ENCODE measurements at places on chromosomes 4 and X. TPM values are rescaled to one million over a fixed set of nuclear protein-coding genes. Genes with fewer than 3 reads are reported as not detected.
A peak's percentile ranks its signal among the peaks of the same experiment; 100 is the strongest.

Gene DMRTC1
- not detected for total RNA-seq

Gene KLHL5
- 11.9 TPM for total RNA-seq

Gene FAM199X
- total RNA-seq = 10.6 TPM

Gene STS
- total RNA-seq = 4.9 TPM

Gene PTTG2
- total RNA-seq = 2.3 TPM

DNA sequence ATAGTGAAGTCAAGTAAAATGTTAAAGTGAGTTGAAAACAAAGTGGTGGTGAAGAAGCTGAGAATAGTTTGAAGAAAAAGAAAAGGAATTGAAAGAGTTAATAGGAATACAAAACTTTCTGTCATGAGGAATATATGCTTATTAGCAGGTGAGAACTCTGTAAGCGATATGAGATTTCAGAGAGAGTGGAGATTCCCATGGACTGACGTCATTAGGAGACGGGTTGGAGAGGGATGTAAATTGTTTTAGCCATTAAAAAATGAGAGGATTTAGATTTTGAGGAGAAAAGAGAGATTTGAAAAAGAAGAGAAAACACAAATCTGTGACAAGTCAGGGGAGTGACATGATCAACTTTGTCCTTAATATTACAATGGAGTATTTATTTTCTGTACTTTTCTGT, 11.7 kb downstream of the NDST4 start:
- H3K4me1 ChIP-seq = no peaks in the 10 kb centered on the region
- no peak overlapping the region for H3K27ac ChIP-seq
- H3K4me3 ChIP-seq = no peak overlapping the region
- H3K36me3 ChIP-seq = no peaks in the 10 kb centered on the region

GRCh38 chrX:137353404-137353803, 212.5 kb upstream of the ZIC3 start:
- H3K27me3 ChIP-seq = no peaks in the 10 kb centered on the region
- no peak for DNase-seq
- H3K4me1 ChIP-seq = no peaks in the 10 kb centered on the region
- no peak overlapping the region for H3K27ac ChIP-seq
- H3K36me3 ChIP-seq = no peaks in the 10 kb centered on the region

- no peak for DNase-seq
- H3K4me3 ChIP-seq = no peak overlapping the region
- H3K4me1 ChIP-seq = peaks cover 12% of the 10 kb centered on the region
- peaks cover 90% of the 10 kb centered on the region for H3K36me3 ChIP-seq
- H3K27me3 ChIP-seq = no peaks in the 10 kb centered on the region
Measured at GRCh38 chr4:2638730-2639129, 102.3 kb downstream of the FAM193A start.

GRCh38 chrX:151929126-151929525, 16.4 kb downstream of the MAGEA4 start:
- H3K27ac ChIP-seq = no peak overlapping the region
- H3K36me3 ChIP-seq = no peaks in the 10 kb centered on the region
- DNase-seq = no peak
- no peak overlapping the region for H3K4me3 ChIP-seq
- H3K4me1 ChIP-seq = no peaks in the 10 kb centered on the region

- H3K27me3 ChIP-seq = no peaks in the 10 kb centered on the region
- no peaks in the 10 kb centered on the region for H3K36me3 ChIP-seq
- DNase-seq = peak; percentile 10
- no peaks in the 10 kb centered on the region for H3K4me1 ChIP-seq
- no peak overlapping the region for H3K4me3 ChIP-seq
- peak overlapping the region; percentile 19 for H3K27ac ChIP-seq
Measured at GRCh38 chr4:78100060-78100459, 42.9 kb downstream of the FRAS1 start.

DNA sequence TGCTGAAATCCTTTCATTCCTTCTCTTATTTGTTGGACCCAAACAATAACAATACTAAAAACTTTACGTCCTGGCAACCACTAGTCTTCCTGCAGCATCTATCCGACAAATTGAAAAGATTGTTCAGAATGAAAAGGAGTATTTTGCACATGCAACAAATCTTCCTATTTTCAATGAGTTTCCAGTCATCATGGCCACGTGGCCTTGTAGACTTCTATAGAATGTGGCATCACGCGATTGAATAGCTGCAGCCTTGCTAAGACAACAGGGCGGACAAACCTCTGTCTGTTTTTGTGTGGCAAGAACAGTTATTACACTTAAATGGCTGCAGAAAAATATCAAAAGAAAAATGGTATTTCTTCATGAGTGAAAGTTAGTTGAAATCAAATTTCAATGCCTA, 297.9 kb upstream of the LCORL start:
- H3K4me3 ChIP-seq = peak overlapping the region; percentile 43
- peak overlapping the region; percentile 54 for H3K27ac ChIP-seq
- no peaks in the 10 kb centered on the region for H3K4me1 ChIP-seq
- H3K36me3 ChIP-seq = no peaks in the 10 kb centered on the region
- no peak for DNase-seq

DNA sequence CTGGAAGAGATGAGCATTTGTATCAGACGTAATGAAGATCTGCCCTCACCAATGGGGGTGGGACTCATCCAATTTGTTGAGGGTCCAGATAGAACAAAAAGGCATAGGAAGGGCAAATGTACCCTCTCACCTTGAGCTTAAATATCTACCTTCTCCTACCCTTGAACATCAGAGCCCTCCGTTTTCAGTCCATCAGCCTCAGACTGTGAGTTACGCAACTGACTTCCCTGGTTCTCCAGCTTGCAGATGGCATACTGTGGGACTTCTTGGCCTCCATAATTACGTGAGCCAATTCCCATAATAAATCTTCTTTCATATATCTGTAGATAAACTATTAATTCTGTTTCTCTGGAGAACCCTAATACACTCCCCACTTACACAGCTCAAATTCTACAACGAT, 56.5 kb upstream of the GUCY1A1 start:
- no peak for DNase-seq
- peak overlapping the region; percentile 44 for H3K27ac ChIP-seq
- no peak overlapping the region for H3K4me3 ChIP-seq
- H3K36me3 ChIP-seq = no peaks in the 10 kb centered on the region
- H3K4me1 ChIP-seq = no peaks in the 10 kb centered on the region
- no peaks in the 10 kb centered on the region for H3K27me3 ChIP-seq

GRCh38 chr4:57231781-57232180, 121.6 kb upstream of the IGFBP7 start:
- DNase-seq = no peak
- H3K36me3 ChIP-seq = no peaks in the 10 kb centered on the region
- H3K27ac ChIP-seq = no peak overlapping the region
- H3K27me3 ChIP-seq = peaks cover 5% of the 10 kb centered on the region
- H3K4me3 ChIP-seq = no peak overlapping the region
- no peaks in the 10 kb centered on the region for H3K4me1 ChIP-seq

Data from heart left ventricle (tissue), 16 donors.